ENCODE measurements at places on chromosomes 11 and 22.

- DNase-seq: no peak
Observed at GRCh38 chr11:72358466-72359405, 75.6 kb downstream of the CLPB start.

GRCh38 chr11:134071766-134072402 lies 3.0 kb downstream of the JAM3 start:
- DNase-seq: no peak

- peak; percentile 59 for DNase-seq
Observed at GRCh38 chr11:66080055-66080817, 10.2 kb downstream of the PACS1 start.

GRCh38 chr22:49663823-49664222 lies 163.8 kb downstream of the BRD1 start:
- DNase-seq: no peak

DNA sequence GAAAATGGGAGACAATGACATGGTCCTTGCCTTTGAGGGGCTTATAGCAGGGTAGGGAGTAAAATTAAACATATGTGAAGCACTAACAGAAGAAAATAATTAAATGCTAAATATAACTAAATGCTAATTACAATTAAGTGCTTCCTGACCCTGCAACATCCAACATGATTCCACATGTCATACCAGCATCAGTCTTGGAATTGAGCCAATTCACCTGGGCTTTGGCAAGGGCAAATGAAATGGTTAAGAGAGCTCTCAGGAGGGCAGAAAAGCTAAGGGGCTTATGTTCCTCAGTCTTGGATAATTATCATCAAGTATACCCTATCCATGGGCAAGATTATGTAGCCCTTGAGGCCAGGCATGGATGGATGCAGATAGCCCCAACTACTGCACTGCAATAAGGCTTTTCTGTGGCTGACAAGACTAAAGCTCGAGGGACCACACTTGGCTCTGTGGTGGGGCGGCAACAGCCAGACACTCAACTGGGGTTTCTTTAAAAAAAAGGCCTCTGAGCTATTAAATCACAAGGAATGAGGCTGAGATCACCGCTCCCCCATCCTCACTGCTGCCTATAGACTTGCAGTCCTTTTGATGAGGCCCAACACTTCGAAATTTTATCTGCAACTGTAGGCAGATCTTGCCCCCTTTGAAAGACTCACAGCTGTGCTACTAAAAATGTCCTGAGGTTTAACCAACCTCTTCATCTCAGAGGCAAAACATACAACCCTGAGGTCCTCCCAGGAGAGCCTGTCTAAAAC lies 39.0 kb downstream of the IL18BP start:
- DNase-seq: no peak

GRCh38 chr11:33835143-33835878 lies 56.6 kb downstream of the LMO2 start:
- DNase-seq: no peak

DNA sequence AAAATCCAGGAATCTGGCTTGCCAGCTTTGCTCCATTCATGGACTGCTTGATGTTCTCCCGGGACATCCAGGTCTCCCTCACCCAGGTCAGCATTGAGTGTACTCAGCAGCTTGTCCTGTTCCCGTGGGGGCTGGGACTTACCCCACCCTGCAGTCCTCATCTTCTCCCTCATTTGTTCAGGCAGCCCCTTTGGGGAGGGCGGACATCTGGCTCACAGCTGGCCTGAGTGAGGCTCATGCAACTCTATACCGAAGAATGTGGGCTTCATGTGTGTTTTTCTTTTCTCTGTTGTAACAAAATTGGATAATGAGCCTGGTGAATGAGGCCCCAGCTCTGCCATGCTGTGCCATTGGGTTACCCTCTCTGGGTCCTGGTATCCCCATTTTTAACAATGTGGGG lies 227.7 kb upstream of the TENM4 start:
- DNase-seq: no peak

- DNase-seq: no peak
Observed at GRCh38 chr11:76151556-76152085, 54.7 kb downstream of the WNT11 start.

GRCh38 chr11:115161876-115162275 lies 342.3 kb downstream of the CADM1 start:
- DNase-seq: no peak

DNA sequence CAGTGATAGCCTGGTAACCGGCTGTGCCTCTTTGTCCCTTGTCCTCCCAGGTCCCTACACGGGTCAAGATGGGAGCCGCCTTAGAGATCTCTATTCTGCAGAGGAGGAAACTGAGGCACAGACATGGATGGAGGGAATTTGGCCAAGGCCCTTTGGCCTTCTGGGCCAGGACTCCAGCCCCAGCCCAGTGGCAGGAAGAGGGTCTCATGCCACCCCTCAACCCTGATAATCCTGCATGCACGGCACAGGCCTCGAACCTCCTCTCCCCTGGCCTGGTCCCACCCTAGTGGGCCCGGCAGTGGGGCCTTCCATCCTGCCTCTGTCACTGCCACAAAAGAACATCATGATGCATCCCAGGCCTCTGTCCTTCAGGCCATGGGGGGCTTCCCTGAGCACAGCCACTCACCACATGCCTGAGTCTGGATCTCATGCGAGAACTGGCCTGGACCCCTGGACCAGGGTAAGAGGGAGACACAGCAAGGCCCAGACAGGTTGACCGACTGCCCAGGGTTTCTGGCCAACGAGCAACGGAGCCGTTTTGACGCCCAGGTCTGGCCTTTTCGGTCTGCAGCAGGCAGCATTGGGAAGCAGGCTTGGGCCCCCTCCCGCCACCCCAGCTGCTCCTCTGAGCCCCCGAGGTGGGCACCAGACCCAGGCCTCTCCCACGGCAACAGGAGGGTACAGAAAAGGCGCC lies 6.5 kb downstream of the LINC01488 start:
- DNase-seq: no peak

GRCh38 chr11:29227811-29228210 lies 789.0 kb downstream of the KCNA4 start:
- no peak for DNase-seq

- DNase-seq: no peak
Observed at GRCh38 chr22:38485783-38486182, 17.9 kb downstream of the KDELR3 start.

DNA sequence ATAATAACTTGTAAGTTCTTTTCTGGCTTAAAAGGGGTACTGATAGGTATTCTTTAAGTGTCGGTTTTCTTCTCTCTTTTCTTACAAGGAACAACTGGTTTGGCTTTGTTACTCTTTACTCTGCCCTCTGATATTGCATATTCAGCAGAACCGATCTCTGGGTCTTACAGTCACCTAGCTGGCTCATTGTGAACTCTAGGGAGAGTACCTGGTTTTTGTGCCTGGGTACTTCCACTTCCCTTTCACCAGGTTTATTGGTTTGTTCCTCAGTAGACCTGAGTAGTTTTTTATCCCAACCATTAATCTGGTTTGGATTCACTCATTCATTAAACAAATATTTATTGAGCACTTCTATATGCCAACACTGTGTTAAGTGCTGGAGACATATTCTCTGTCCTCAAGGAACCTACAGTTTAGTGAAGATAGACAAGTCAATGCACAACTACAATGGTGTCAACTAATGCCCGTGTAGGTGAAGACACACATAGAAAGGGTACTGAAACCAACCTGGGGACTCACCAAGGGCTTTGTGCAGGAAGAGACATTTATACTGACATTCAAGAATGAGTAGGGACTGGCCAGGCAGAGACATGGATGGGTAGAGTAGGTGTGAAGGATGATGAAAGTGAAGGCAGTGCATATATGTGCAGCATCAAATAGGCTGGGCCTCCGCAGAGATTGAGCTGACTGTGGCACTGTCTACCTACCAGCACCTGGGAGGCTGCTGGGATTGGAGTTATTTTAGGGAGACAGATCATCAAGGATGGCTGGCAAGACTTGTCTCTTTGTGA lies 348.8 kb upstream of the C11orf87 start:
- DNase-seq: no peak

DNA sequence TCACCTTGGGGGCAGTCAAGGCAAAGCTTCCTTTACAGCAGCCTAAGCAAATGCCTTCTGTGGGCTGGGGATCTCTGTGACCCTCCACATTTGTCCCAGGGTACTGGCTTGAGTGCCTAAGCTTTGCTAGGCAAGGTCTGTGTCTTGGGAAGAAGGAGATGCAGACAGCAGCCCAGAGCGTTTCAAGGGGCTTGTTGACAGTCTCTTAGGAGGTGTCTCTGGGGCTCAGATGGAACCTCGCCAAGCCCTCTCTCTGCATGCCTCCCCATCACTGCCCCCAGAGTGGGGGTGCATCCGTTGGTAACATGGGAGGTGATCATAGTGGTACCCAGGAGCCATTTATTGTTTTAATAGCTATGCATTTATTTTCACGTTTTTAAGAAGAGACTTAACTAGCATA lies 29.1 kb upstream of the TMPRSS4 start:
- no peak for DNase-seq

- DNase-seq: peak; percentile 37
Observed at GRCh38 chr11:46369458-46370152, 11.9 kb upstream of the MDK start.

GRCh38 chr11:117906126-117906525 lies 23.1 kb downstream of the TMPRSS13 start:
- DNase-seq: no peak

- no peak for DNase-seq
Observed at GRCh38 chr11:47899801-47900200, 51.7 kb upstream of the NUP160 start.

DNA sequence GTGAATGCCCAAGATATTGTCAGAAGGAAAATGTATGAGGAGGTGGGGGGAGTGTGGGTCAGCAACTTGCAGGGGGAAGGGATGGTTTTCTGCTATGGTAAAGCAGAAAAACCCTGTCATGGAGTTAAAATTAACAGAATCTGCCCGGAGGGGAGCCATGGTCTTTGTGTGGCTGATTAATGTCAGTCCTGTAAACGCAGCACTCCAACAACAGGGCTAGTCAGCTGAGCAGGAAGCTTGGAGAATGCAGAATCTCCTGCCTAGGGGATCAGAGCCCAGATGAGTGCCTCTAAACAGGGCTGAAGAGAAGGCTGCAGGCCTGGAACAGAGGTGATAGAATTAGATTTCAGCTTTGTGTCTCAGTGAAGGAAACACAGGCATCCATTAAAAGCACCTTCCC lies 140.9 kb upstream of the MTNR1B start:
- no peak for DNase-seq

GRCh38 chr11:40294741-40295140 lies 1164.7 kb downstream of the LRRC4C start:
- no peak for DNase-seq

DNA sequence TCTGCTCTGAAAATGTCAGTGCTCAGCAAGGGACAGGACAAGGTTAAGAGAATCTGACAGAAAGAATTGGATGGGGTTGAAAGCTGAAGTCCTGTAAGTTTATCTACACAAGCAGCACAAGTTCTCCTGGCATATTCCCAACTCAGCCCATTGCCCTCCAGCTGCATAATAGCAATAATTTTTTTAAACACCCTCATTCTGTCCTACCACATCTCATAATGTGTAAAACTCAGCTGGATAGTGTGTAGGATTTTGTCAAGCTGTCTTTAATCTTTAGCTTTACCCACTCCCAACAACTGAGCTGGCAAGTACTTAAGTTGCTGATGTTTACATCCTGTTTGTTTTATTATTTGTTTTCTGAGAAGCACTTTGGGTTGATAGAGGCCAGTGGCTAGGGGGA lies 158.9 kb downstream of the CADM1 start:
- no peak for DNase-seq

DNA sequence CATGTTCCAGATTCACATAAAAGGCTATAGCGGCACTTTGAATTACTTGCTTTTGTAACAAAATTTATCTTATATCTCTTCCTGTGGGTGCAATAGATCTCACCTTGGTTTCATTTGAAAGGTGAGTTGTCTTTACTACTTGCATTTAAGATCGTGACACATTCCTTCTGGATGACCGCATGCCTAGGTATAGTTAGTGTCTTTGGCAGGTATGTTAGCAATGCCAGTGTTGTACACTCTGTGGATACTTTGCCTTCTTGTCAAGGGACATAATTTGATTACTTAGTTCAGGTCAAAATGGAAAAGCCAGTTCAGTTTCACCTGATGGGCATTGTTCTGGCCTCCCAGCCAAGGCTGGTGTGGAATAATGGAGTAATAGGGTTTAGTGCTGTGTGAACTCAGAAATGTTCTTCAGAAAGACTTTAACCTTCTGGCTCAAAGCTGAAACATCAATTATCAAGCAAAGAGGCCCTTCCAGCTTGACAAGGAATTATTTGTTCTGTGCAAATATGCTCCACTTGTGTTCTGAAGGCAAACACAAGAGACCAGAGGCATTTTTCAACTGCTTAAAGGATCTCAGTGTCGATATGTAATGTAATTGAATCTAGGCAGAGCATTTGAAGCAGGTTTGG lies 64.6 kb downstream of the AMOTL1 start:
- no peak for DNase-seq

- DNase-seq: no peak
Observed at GRCh38 chr11:45289369-45289768, 3.2 kb upstream of the SYT13 start.

GRCh38 chr22:38864361-38865191 lies 7.4 kb downstream of the CBX6 start:
- no peak for DNase-seq

GRCh38 chr11:12411806-12412727 lies 34.7 kb downstream of the PARVA start:
- no peak for DNase-seq

GRCh38 chr11:134535029-134536025 lies 123.3 kb upstream of the B3GAT1 start:
- no peak for DNase-seq

DNA sequence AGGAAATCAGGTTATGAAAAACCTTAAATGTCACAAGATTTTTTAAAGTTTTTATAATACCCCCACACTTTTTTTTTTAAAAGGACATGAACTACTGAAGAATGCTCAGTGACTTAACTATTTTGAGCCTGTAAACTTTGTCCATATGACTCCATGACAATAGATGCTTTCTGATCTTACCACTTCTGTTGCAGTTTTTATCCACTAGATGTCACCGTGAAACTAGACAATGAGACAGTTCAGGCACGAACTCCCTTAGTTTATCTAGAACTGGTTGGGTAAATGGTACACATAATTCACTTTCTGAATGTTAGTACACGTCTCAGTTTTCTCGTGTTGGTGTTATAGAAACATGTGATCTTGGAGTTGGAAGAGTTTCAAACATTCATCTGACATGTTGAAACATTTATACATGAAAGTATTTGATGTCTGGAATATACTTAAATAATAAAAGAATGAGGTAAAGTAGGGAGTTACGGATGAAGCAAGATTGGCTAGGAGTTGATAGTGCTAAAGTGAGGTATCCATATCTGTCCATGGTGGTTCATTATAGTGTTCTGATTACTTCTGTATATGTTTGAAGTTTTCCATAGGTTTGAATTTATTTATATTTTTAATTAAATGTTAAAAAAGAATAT lies 8.1 kb downstream of the CCDC15 start:
- DNase-seq: no peak

GRCh38 chr22:48333816-48334735 lies 1493.6 kb downstream of the BRD1 start:
- no peak for DNase-seq

GRCh38 chr11:125373426-125374391 lies 122.4 kb downstream of the FEZ1 start:
- no peak for DNase-seq

All from activated CD4-positive, CD25-positive, alpha-beta regulatory T cell (primary cell).